Activated CD8-positive, alpha-beta memory T cell treated with anti-CD3 and anti-CD28 coated beads, Interleukin-2, amount 10 ng/mL, durations not matched to agents 7 days and 5 days (primary cell): ENCODE measurements at places on chromosomes 3 and 15.

- DNase-seq: no peak
Observed at GRCh38 chr15:25134546-25134945, 179.8 kb downstream of the SNRPN start.

GRCh38 chr3:130256821-130257340 lies 88.6 kb upstream of the COL6A5 start:
- no peak for DNase-seq

DNA sequence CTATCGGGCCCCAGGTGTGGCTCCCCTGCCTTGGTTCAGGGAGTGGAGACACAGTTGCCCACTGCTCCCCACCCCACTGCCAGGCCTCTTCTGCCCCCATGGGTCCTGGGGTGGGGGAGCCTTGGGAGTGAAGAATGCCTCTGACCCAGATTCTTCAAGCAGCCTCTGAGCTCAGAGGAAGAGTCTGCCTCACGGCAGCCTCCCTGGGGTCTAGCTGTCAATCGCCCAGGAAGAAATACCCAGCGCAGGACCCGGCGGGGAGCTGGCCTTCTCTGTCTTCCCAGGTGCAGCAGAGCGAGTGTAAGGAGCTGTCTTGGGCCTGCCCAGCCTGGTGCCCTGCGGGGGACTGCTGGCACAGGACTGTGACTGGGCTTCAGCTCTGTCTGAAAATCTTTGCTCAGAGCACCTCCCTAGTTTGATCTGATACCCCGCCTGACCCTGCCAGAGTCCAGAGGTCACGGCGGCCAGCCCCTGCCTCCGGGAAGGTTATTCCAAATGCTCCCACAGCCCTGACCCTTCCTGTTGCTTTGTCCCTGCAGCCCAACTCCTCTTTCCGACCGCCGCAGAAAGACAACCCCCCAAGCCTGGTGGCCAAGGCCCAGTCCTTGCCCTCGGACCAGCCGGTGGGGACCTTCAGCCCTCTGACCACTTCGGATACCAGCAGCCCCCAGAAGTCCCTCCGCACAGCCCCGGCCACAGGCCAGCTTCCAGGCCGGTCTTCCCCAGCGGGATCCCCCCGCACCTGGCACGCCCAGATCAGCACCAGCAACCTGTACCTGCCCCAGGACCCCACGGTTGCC lies 11.0 kb downstream of the ANKRD63 start:
- no peak for DNase-seq

DNA sequence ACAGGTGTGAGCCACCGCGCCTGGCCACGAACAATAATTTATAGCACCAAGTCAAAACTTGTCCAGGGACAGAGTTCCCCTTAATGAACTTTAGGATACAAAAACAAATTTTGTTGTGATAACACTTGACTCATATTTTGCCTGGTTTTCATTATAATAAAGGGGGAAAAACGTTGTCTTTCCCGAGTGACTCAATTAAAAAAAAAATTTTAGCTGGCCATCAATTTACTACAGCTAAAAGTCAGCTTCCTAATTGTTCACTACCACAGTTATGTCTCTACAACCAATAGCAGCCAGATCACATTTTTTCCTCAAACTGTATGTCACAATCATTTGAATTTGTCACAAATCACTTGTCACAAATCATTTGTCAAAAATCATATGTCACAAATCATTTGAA lies 116.0 kb downstream of the P3H2 start:
- DNase-seq: no peak

GRCh38 chr3:10961921-10962320 lies 30.6 kb upstream of the SLC6A1 start:
- DNase-seq: no peak

- DNase-seq: no peak
Observed at GRCh38 chr3:8645712-8646111, 1.1 kb upstream of the SSUH2 start.

DNA sequence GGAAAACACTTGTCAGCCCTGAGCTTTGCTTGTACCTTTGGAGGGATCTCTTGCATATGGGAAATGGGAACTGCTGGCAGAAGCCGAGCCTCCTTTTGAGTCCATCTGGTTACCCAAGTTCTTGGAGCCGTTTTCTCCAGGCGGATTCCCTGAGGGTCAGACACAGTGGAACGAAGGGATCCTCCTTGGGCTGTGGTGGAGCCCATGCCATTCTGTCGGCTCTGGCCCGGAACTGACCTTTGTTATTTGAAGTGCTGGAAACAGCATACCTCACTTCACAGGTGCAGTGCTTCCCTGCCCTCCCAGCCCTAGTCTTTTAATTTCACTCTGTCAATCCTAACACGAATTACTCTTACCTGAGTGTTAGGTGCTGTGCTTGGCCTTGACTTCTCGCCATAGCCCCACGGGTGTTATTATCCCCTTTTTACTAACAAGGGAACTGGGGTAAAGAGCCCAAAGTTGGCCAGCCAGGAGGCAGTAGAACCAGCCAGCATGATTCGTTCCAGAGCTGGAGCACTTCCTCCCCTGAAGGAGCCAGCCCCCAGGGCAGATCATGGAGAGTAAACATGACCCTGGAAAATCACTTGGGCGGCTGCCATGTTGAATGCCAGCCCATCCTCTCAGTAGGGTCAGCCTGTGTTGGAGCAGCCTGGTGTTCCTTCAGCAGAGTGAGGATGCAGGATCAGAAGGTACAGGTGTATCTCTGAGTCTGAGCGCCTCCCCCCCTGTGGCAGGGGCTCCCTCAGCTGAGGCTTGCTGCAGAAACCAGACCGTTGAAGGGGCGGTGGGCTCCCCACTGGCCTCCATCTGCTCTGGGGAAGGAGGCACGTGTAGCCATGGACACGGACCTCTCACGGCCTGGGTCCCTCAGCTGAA lies 143.2 kb downstream of the DNAJB8 start:
- no peak for DNase-seq

GRCh38 chr15:70956201-70956995 lies 63.8 kb downstream of the LRRC49 start:
- DNase-seq: no peak

- DNase-seq: no peak
Observed at GRCh38 chr3:180855364-180855763, 57.1 kb upstream of the FXR1 start.

GRCh38 chr15:96428742-96429141 lies 98.2 kb downstream of the NR2F2 start:
- DNase-seq: no peak

DNA sequence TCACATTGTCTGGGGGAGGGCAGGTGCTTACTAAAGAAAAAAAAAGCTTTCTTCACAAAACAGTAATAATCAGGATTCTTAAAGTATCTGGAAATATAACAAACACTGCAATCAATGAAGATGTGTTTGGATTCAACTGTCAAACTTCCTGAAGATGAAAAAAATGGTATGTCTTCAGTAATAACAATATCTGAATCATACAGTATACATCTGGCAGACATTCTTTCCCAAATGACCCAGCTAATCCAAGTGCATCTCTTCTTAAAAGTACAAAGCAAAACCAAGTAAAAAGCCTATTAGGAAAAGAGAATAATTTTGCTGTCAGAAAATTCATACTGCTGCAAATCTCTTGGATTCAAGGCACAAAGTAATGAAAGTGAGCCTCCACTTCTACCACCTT lies 145.0 kb upstream of the MCTP2 start:
- DNase-seq: no peak

DNA sequence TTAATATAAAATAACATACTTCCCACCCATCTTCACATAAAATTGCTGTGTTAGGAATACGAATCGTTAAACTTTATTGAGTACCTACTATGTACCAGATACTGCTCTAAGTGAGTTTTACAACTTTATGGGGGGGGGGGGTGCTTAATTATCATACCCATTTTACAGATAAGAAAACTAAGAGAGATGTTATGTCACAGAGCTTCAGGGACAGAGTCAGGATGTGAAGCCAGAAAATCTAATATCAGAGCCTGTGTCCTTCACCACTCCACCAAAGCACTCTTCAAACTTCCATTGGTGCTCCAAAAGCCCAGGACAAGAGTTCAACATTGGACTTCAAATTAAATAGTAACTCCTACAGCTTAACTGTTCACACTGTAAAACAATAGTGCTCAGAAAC lies 8.6 kb downstream of the LINS1 start:
- DNase-seq: no peak

DNA sequence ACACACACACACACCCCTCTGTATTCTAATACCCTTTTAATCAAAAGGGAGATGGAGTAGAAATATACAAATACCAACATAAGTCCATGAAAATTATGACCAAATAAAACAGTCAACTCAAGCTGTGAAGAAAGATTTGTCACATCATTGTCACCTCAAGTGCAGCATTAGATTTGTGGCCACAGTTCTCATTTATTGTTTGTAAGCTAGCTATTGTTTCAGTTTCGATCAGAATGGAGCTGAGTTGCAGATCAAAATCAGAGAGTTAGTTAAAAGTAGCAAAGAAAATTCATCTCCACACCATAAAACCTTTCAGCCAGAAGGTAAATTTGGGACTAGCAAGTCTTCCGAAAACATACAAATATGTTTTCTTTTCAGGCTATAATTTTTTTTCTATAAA lies 267.7 kb upstream of the LMCD1 start:
- DNase-seq: no peak

- no peak for DNase-seq
Observed at GRCh38 chr3:188139466-188139865, 14.5 kb upstream of the LPP start.

- DNase-seq: no peak
Observed at GRCh38 chr3:29919571-29919970, 638.7 kb downstream of the RBMS3 start.

GRCh38 chr3:50316657-50317242 lies 5.8 kb downstream of the HYAL2 start:
- peak; percentile 94 for DNase-seq

DNA sequence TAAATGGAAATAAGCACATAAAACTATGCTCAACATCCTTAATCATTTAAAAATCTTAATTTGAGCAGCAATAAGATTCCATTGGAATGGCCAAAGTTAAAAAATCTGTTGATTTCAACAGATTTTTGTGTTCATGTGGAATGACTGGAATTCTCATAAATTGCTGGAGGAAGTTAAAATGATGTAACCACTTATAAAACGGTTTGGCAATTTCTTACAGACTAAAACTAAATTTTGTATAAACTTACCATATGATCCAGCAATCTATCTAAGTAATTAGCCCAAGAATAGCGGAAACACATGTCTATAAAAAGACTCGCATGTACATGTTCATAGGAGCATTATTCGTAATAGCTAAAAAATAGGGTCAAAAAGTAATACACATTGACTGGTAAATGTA lies 1713.6 kb downstream of the SI start:
- no peak for DNase-seq

DNA sequence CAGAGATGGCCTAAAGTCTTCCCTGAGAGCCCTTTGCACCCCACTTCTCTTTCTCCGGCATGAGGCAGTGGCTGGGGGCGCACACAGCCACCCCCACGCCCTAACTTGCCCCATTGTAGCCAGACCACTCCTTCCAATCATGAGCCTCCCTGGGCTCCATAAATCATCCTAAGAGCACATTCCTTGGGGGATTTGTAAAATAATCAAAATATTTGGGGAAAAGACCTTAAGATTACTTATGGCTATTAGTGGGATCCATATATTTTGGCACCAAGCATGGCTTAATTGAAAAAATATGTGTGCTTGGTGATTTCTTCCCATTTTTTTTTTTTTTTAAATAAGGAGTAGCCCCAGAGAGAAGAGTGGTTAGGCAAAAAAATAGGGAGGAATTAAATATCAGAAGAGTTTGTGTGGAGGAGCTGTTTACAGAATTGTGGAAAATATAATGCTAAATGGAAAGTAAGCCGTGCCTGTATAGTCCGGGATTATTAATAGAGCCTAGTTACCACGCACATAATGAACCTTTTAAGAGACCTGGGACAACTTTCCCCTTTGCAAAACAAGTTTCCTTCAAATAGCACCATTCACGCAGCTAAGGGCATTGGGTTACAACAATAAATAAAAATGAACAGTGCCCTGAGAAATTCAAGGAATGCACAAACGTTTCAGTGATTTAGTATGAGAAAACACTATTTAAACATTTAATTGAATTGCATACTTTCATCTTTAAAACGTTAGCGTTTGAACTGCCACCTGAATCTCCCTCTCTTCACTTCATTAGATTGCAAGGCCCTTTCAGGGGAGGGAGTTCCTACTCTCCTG lies 46.1 kb downstream of the SMAD6 start:
- DNase-seq: no peak

DNA sequence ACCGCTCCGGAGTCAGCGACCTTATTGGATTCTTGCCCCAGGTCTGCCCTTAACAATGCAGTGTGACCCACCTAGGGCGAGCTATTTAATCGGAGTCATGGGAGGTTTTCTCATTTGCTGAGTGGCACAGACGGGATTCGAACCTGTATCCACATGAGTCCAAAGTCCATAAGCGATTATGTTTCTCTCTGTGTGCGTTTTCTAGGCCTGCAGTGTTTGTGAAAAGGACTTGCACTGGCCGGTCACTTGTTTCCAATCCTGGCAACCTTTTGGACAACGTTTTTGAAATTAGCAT lies 691 bp upstream of the HDGFL3 start:
- DNase-seq: no peak

- no peak for DNase-seq
Observed at GRCh38 chr3:99881121-99881524, 63.5 kb downstream of the CMSS1 start.
